ENCODE measurements at places on chromosomes 3 and 15. TPM values are rescaled to one million over a fixed set of nuclear protein-coding genes. Genes with fewer than 3 reads are reported as not detected.

The PLSCR2 gene
- not detected for total RNA-seq

The LSAMP gene
- 0.28 TPM for total RNA-seq

The PLSCR5 gene
- not detected for total RNA-seq

The TERC gene
- 12.8 TPM for total RNA-seq

The RASGRP1 gene
- 124 TPM for total RNA-seq

The GOLGA6B gene
- total RNA-seq = 0.47 TPM

The PLAAT1 gene
- total RNA-seq = not detected

The MAGEL2 gene
- not detected for total RNA-seq

All from T-cell (primary cell).